Heart left ventricle (tissue), 16 donors: ENCODE measurements at places on chromosomes 5 and 9. TPM values are rescaled to one million over a fixed set of nuclear protein-coding genes. Genes with fewer than 3 reads are reported as not detected.

- no peak for DNase-seq
These were observed 81.4 kb downstream of the SEMA5A start for GRCh38 chr5:9464478-9464877.

DNA sequence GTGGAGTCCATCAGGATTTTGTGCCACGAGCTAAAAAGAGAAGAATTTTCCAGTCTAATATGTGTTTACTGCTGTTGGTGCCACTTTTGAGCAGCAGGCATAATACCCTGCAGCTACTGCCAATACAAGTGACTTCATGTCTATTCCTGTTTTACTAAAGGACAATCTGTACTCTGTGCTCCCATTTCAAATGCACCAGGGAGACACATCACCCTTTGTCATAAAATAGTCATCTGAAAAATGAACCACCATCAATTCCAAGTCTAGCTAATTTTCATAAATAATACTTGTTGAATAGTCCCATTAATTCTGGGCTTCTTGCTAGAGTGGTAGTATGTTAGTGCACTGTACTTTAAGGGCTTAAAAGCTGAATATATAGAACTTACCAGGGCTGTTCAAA, 8.9 kb upstream of the PKD2L2 start:
- DNase-seq: no peak

DNA sequence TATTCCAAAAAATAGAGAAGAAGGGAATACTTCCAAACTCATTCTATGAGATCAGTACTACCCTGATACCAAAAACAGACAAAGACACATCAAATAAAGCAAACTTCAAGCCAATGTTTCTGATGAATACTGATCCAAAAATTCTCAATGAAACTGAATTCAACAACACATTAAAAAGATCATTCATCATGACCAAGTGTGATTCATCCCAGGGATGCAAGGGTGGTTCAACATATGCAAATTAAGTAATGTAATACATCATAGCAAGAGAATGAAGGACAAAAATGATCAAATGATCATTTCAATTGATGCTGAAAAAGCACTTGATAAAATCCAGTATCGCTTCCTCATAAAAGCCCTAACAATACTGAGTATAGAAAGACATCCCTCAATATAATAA, 4.9 kb upstream of the RCL1 start:
- DNase-seq: no peak

DNA sequence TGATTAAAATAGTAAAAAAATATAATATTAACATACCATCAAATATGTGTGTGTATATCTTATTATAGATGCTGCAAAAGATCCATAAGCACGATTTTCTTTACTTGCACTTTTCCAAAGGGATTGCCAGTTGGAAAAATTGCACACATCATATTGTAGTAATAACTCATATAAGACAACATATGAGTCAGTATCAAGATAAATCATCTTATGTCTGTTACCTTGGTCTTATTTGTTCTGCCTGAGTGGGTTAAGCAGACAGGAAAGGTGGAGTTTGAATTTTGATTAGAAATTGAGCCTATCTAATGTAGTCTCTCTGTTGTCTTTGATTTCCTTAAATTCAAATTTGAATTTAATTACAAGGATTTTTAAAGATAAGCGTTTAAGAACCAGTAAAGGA, 24.6 kb downstream of the LYSMD3 start:
- DNase-seq: no peak

DNA sequence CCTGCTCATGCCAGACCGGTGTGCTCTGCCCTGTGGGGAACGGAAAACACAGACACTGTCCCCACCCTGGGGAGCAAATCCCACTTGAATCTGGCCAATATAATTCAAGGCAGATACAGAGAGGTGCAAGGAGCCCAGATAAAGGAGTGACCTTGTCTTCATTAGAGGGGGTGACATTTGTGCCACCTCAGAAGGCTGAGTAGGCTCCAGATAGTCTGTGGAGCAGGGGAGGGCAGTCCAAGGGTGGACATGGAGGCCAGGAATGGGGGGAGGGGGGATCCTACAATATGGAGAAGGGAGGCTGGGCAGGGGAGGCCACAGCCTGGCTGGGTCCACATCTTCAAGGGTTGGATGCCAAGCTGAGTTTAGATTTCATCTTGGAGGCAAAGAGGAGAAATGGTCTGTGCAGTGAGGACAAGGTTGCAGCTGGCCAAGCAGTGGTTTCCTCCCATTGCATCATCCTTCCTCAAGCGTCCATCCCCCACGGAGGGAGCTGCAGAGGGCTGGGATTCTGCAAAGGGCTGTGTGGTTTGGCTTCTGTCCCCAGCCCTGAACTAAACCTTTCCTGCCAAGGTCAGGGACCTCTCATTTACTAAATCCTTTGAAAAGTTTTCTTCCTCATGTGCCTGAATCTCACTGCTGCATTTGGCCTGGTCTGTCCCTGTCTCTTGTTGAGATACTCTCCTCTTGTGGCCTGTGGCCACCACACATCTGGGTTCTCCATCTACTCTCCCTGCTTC, 60.1 kb downstream of the GALNT12 start:
- peak; percentile 87 for DNase-seq

GRCh38 chr9:14752271-14752670, 29.7 kb upstream of the CER1 start:
- no peak for DNase-seq

DNA sequence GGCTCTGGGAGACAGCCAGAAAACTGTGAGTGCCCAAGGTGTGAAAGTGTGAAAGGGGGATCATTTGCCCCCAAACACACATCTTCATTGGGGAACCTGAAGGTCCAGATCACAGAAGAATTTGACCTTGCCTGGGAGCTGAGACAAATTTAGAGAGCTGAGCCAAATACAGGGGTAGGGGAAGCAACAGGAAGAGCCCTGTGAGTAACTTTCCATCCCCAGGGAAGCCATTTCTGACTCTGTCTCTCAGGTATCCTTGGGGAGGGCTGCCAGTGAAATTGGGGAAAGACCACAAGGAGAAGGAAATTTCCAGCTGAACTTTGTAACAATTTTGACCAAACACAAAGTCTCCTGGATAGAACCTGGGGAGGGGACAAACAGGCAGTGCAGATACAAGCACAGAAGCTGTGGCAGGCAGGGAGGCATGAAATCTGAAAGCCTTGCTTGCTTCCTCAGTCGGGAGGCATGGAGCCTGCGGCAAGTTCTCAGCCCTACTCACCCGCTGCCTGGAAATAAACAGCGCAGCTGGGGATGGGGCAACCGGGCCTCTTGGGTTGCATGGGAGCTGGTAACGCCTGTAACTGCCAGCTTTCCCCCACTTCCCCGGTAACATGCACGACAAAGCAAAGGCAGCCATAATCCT, 31.5 kb upstream of the ZCCHC9 start:
- DNase-seq: no peak

- no peak for DNase-seq
These were observed 192.9 kb downstream of the PIK3R1 start for GRCh38 chr5:68408345-68408871.

DNA sequence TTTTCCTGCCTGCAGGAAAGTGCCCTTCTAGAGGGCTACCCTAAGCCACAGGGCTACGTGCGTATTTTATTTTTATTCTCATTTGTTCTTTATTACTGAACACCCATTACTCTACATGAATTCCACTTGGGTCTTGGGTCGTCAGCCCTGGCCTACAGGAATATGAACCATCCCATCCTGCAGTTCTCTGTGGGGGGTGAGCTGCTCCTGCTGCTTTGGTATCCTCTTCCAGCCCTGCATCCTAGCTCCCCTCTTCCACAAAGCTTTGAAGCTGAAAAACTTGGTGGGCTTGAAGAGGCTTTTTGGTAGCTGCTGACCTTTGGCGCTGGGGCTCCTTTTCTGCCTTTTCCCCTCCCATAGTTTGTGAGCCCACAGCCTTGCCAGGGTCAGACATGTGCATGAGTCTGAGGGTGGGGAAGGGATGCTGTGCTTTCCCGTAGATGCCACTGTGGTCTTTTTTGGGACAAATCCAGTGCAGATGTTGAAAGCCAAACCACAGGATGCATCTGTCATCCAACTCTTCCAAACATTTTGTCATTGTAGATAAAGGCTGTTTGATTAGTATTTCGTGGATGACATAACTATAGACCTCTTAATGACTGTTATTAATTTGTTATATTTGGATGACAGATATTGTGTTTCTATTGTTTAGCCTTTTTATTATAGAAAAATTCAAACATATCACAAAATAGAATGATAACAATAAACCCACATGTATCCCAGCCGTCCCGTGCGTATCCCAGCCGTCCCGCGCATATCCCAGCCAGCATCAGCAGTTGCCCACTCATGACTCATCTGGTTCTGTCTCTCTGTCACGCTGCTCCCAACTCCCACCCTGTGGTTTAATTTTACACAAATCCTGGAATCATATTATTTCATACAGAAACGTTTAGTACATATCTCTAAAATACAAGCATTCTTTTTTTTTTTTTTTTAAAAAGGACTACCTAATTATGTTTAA, 43.9 kb downstream of the SLC46A2 start:
- no peak for DNase-seq

DNA sequence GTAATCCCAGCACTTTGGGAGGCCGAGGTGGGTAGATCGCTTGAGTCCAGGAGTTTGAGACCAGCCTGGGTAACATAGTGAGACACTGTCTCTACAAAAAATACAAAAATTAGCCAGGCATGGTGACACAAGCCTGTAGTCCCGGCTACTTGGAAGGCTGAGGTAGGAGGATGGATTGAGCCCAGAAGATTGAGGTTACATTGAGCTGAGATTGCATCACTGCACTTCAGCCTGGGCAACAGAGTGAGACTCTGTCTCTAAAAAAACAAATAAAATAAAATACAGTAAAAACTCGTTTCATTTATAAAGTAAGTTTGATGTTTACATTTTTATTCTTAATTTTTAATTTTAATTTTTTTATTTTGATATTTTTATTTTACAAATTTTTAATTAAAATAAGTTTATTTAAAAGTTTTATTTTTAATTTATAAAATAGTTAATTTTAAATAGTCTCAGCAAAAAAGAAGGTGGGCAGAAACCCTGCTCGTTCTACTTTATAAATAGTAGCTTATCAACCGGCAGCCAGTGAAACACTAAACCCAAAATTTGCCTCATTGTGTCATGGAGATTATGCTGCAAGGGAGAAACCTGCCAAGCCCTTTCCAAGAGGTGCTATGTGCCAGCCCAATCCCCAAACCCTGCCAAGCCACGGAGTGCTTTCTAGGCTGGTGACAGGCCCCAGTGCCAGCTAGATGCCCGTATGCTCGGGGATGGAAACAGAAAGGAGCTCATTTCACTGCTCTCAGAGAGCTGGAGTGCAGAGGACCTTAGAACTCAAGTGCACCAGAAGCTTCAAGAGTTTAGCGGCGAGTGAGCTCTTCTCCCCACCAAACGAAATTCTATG, 38.9 kb downstream of the SERINC5 start:
- DNase-seq: peak; percentile 72

DNA sequence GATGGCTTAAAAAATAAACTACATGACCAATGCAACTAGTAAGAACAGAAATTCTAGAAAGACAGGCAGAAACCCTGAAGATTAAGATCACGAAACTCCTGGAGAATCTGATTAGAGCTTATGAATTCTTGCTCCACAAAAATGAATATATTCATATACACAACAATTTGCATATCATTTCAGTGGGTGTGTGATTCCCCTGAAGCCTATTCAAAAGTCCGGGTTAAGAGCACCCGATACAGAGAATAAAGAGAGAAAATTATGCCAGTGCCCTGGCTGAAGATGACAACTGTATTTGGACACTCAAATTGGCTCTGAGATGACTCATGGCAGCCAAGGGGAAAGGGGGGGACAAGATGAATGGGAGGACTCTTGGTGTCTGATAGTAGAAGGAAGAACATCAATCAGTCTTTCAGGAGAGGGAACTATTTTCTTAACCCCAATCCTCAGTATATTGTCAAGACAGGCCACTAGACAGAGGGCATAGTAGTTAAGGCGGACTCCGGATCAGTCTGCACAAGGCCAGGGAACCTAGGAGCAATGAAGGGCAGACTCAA, 6.0 kb downstream of the TMOD1 start:
- DNase-seq: no peak

GRCh38 chr9:137744632-137745183, 125.9 kb downstream of the EHMT1 start:
- DNase-seq: no peak

GRCh38 chr5:88736494-88736893, 146.5 kb downstream of the MEF2C start:
- DNase-seq: no peak

GRCh38 chr5:140336388-140336787, 10.0 kb downstream of the HBEGF start:
- peak; percentile 48 for DNase-seq

DNA sequence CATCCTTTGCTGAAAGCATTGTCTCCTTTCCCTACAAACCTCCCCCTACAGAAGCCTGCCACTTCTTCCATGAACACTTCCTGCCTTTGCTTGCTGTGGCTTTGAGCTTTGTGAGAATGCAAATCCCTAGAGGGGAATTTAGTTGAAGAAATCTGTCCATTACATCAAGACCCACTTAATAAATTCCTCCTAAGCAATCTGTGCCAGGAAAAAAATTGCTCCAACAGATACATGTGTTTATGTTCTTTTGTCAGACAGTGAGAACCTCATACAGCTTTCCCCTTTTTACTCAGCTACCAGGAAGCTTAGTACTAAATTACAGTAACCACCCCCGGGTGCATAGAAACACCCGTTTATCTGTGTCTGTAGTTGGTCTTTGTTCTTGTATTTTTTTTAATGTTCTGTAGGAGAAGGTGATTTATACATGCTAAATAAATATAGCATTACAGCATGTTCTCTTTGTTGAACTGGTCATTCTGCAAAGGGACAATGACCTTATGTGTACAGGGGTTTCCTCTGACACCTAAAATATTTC, 43.9 kb downstream of the SH3TC2 start:
- DNase-seq: no peak

GRCh38 chr9:13956107-13956506, 357.8 kb downstream of the NFIB start:
- DNase-seq: no peak

Gene WWC1
- 0.63 TPM for total RNA-seq

Gene CDHR2
- total RNA-seq: not detected

Gene ANKRD18B
- total RNA-seq: 0.35 TPM

Gene GMCL2
- not detected for total RNA-seq

Gene RNF208
- total RNA-seq: 24.9 TPM

Gene SLC2A6
- total RNA-seq: 4.6 TPM

Gene WHRN
- 1.4 TPM for total RNA-seq

Gene TYRP1
- total RNA-seq: 122 TPM

Gene FOXD4
- not detected for total RNA-seq

Gene GHR
- 12.8 TPM for total RNA-seq

Gene ADAMTS2
- total RNA-seq: 5.5 TPM
